ENCODE measurements at places on chromosomes 13 and 19. TPM values are rescaled to one million over a fixed set of nuclear protein-coding genes. Genes with fewer than 3 reads are reported as not detected.
A peak's percentile ranks its signal among the peaks of the same experiment; 100 is the strongest.

KIR2DL1 gene
- total RNA-seq, result not detected

DNA sequence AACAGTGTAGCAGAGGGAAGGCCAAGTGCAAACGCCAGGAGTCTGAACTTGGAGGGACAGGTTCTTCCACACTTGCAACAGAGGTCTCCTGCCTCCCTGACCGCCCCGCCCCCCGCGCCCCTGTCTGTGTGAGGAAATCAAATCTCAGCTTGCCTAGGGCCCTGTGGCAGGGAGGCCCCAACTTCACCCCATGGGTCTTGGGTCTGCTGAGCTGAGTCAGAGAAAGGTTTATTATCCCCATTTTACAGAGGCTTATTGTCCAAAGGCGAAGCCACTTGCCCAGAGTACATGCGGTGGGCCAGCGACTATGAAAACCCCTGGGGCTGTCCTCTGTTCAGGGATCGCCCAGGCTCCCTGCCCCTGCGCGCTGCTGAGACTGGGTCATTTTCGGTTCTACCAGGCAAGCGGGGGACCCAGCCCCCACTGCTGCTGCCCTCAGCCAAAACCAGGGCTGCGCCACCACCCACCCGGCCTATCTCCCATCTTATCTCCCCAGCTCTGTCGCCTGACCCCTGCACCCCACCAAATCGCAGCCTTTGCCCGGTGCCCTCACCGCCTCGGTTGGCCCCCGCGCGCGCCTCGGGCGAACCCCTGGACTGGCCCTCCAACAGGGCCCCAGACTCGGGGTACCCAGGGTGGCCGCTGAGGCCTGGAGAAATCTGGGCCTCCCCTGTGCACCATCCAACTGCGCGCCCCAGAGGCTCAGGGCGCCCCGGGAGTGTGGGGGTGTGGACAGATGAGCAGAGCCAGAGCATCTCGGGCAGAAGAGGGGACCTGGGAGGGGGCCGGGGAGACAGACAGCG is 850 bp upstream of the CERS4 start:
- no peak for DNase-seq

GRCh38 chr13:24004971-24005370 is 107.7 kb upstream of the C1QTNF9B start:
- no peak for DNase-seq

GRCh38 chr19:51020988-51021651 is 1.6 kb upstream of the KLK10 start:
- DNase-seq, result no peak

- DNase-seq, result no peak
Observed at GRCh38 chr13:98575009-98575903, 1.7 kb downstream of the STK24 start.

CATSPERD gene
- total RNA-seq, result not detected

ENOX1 gene
- 6.1 TPM for total RNA-seq

- no peak for DNase-seq
Observed at GRCh38 chr19:54351474-54351873, 12.5 kb upstream of the LILRA4 start.

DNA sequence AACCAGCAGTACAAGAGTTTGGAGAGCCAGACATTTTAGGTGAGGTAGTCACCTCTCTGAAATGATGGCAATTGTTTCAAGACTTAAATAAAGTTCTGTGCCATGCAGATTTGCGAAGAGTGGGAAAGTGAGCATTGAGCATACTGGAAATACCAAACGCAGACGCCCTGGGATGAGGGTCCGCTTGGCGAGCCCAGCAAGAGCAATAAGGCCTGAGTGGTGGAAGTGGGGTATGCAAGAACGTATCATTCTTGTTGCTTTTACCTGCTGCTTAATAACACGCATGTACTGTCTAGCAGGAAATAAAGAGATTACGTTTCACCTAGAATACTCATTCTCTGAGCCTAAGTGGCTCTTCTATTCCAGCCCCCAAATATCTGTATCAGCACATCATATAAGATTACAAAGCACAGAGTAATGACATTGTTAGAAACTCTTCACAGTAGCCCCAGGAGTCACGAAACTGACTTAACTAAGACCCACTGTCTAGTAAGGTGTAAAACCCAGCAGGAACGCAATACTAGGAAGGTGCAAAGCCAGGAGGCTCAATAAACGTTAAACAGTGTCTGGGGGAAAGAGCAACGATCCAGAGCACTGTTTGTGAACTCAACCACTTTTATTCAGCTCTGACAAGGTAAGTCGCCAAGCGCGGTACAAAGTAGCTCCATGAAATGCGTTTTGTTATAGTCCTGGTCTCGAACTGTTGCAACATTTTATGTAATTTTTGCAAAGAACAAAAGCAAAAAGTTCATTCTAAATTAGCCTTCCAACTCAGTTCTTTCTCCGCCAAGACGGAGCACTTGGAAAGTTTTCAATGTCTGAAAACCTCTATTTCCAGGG is 1.2 kb downstream of the RCBTB2 start:
- DNase-seq, result no peak

DNA sequence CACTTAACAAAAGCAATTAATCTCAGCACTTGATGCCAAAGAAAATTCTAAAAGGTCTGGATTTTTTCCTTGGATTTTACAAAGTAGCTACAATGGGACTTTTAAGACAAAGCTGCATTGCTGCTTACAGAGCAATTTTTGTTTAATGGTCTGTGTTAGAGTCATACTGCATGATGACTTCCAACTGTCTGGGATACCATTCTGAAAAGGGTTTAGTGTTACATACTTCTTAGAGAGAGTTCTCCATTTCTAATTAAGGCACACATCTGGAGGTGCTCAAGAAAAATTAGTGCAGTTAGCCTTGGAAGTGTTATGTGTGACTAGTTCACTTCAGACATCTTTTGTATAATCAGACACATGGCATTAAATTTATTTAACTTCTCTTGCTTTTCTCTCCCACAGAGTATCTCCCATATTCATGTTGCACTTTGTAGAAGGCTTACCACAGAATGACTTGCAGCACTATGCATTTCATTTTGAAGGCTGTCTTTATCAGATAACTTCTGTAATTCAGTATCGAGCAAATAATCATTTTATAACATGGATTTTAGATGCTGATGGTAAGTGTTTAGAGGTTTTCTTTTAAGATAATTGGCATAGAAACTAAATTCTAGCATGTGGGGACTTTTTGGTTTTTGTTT is 35.1 kb downstream of the USPL1 start:
- DNase-seq, result no peak

DNA sequence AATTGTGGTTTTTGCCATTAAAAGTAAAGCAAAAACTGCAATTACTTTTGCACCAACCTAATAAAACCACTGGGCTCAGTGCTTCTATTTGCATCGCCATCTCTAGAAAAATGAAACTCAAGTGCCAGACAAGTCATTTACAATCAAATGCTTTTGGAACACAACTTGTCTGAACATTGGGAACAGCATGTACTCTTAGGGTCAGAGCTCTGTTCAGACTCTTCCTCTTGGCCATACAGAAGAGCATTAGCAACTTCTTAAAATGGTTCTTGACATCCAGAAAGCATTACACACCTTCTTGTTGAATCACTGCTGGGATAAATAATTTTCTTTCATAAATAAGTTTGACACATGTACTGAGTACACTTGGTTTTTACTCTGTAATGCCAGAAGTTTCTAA is 272.5 kb downstream of the DCLK1 start:
- DNase-seq, result no peak

- DNase-seq, result no peak
Observed at GRCh38 chr13:94351292-94351990, 128.0 kb downstream of the DCT start.

DNA sequence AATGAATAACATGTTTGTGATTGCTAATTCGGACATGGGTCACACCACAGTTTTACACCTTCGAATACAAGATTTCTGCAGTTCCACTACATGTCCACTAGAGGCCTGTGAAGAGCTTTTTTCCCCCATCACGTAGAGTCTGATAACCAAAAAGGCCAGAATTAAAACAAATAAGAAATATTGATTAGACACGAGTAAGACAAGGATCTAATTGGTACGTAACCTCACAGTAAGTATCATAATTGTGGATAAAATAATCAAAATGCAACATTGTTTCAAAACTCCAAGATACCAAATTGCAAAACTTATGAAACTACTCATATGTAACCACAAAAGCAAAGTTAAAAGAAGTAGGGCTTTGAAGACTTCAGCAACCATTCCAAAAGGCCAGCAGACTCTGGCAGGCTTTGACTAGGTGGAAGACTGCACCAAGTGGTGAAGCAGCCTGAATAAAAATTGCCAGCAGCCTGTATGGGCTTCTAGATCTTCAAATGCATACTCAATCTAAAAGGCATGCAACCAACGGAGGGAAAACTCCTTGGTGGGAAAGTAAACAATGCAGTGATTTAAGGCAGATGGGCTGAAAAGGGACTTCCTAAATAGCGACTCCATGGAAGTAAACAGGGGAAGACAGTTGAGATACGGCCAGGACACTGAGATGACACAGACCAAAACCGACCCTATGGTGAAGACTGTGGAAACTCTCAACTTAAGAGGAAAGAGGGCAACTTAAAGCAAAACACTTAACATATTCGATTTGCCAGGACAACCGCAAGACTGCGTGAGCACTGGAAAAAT is 56.7 kb downstream of the STARD13 start:
- no peak for DNase-seq

GRCh38 chr19:3178377-3178972 is at the start of gene S1PR4:
S1PR4 (plus strand) TSS chr19:3178769; CDS start chr19:3178793, 24 bp downstream.
- peak; percentile 91 for DNase-seq

DOCK9 gene
- total RNA-seq, result 45.4 TPM

CYP4F12 gene
- not detected for total RNA-seq

DNA sequence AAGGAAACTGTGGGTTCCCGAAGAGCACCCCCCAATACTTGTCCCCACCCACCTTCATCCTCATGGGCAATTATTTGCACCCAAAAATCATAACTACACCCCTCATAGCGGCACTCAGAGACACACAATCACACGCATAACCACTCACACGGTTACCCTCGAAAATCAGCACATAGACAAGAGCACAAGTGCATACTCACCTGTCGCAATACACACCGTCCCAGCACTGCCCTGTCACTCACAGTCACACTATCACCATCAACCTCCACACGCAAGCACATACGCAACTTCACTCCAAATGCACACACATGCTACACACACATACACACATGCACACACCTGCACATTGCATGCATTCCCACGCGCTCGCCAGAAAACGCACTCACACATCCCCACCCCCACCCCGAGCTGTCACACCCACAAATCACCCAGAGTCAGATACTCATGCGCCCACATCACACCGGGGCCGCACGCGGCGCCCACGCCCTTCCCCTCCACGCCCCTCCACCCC is 535 bp downstream of the COL5A3 start:
- DNase-seq, result no peak

CLEC17A gene
- not detected for total RNA-seq

CRB3 gene
- total RNA-seq, result 0.32 TPM

DNA sequence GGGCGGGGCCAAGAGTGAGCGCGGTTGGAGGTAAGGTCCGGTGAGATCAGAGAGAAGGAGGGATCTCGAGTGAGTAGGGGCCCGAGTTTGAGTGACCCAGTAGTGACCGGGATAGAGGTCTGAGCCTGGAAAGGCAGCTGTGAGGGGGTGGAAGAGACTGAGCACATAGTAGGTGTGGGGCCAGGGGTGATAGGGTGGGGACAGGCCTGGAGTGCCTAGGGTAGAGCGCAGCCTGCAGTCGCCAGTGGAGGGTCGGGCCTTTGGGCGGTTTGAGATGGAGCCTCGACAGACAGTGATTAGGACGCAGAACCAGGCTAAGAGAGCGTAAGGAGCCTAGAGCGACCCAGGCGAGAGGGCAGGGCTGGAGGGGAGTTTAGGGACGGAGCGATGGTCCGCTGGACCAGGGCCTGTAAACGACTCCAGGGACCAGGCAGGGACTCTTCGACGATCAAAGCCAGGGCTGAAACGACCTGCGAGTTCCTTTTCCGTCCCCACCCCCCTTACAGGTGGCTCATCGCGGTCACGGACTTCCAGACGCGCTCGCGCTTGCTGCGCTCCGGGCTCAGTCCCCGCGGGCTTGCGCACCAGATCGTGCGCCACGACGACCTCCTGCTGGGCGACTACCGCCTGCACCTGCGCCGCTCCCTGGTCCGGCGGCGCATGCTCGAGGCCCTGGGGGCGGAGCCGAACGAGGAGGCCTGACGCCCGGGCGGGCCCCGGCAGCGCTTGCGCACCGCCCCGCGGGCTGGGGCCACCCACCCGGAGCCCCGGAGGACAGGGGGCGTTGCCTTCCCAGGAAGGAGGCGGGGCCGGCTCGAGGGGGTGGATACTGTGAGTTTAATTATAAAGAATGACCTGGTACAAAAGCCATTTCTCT is 9.4 kb downstream of the C19orf81 start:
- DNase-seq, result no peak

DNA sequence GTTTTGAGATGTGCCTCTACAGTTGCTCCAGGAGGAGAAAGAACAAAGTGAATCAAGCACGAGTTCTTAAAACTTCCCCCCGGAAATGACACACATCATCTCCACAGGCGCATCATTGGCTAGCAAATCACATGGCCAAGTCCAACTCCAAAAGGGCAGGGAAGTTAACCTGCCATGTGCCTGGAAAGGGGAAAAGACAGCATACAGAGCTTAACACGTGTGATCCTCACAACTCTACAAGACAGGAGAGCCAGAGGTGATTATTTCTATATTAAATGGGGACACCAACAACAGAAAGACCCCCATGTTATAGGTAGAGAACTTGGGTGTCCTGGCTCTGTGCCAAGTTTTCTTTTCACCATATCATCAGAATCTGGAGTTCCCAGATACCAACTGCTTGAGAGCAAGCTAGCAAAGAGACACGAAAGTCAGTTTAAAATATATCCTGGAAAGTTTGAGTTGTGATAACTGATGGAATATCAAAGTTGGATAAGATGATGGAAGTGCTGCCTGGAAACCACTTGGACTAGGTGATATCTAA is 871.1 kb downstream of the UQCRFS1 start:
- DNase-seq, result no peak

DNA sequence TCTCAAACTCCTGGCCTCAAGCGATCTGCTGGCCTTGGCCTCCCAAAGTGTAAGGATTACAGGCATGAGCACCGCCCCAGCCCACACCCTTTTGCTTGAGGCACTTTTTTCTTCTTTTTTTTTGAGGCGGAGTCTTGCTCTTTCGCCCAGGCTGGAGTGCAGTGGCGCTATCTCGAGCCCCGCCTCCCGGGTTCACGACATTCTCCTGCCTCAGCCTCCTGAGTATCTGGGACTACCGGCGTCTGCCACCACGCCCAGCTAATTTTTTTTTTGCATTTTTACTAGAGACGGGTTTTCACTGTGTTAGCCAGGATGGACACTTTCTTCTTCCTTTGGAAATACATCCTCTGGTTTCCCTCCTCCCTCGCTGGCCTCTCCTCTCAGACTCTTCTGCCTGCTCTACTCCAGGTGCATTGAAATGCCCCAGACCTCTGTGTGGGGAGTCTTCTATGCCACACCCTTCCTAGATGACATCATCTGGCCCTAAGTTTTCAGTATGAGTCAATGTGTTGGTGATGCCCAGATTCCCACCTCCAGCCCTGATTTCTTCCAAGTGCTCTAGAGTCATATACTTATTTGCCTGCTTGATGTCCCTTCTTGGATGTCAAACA is 20.7 kb upstream of the TPT1 start:
- no peak for DNase-seq

- no peak for DNase-seq
Observed at GRCh38 chr19:4208385-4209094, 20.8 kb upstream of the EBI3 start.

All from chondrocyte (in vitro differentiated cells).